ENCODE measurements at places on chromosomes 1 and 21.
A peak's percentile ranks its signal among the peaks of the same experiment; 100 is the strongest.

GRCh38 chr1:5664081-5664768, 328.0 kb downstream of the NPHP4 start:
- no peak for DNase-seq

DNA sequence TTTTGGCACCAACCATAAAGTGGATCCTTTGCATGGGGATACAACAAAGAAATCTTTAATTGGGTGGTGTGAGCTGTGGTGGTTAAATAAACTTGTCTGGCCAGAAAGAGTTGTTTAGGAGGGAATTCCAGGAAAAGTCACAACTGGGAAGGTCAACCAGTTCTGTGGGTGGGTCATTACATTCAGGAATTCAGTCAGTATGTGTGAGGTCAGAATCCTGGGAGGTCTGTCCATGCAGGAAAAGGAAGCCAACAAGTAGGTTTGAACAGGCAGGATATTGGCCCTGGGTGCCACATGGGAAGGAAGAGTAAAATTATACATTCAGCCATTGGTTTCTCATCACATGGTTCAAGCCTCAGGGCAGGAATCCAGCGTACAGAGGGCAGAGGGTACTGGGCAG, 162.3 kb upstream of the ADAMTS5 start:
- DNase-seq = no peak

GRCh38 chr1:192809307-192810252, 741 bp downstream of the RGS2 start:
- no peak for DNase-seq

DNA sequence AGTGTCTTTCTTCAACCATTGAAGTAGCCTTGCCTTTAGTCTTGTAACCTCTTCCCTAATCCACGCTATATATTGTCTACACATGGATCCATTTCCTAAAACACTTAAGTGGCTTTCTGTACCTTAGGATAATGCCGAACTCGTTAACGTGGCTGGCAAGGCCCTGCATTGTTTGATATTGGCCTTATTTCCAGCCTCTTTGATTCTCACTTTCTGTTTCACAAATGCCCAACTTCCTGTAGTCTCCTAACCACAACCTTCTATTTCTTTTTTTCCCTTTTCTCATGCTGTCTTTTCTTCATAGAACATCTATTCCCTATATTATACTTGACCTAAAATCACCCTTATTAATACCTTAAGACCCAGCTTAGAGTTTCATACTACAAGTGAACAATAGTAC, 536.0 kb downstream of the LMO4 start:
- DNase-seq = no peak

DNA sequence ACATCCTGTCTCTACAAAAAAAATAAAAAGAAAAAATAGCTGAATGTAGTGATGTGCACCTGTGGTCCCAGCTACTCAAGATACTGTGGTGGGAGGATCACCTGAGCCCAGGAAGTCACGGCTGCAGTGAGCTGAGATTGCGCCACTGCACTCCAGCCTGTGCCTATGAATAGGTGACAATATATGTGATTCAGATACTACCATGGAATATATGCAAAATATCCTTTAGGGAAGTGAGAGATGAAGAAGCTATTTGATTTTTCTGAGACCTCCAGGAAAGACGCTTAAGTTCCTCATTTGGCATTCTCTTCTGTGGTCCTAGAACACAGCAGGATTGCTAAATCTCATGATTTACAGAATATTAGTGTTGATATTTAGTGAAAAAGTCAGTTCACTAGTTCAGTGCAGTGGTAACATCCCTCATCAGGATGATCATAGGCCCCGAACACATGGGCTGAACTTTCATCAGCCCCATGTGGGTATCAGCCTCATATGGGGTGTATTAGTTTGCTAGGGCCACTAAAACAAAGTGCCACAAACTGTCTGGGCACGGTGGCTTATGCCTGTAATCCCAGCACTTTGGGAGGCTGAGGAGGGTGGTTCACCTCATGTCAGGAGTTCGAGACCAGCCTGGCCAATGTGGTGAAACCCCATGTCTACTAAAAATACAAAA, 6.0 kb upstream of the VASH2 start:
- no peak for DNase-seq

DNA sequence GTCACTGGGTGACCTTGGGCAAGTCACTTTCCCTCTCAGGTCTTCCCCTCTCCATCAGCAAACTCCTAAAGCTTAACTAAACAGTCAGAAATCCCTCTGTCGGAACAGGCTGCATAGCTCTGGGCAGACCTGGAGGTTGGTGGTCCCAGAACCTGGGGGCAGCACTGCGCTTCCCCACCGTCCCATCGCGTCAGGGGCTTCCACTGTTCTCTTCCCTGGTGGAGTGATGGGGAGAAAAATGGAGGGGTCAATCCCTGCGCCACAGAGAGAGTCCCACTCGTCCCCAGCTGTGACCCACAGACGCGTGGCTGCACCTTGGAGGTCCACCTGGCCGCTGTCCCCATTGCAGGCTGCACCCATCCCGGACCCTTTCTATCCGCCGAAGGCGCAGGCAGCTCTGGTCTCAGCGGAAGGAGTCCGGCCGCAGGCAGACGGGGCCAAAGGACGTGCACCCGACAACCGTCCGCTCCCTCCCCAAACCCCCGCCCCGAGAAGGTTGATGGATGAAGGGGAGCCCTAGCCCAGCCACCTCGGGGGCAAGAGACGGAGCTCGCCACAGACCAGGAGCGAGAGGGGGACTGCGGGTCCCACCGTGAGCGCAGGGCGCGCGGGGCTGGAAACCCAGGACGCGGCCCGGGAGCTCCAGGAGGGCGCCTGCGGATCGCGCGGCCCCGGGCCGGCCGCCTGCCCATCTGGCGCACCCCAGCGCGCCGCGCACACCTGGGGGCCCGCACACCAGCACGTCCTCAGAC, 588 bp upstream of the WNT3A start:
- no peak for DNase-seq

GRCh38 chr1:234315091-234315541, 58.1 kb upstream of the COA6 start:
- DNase-seq = peak; percentile 55

GRCh38 chr1:214719207-214719606, 116.2 kb downstream of the CENPF start:
- no peak for DNase-seq

DNA sequence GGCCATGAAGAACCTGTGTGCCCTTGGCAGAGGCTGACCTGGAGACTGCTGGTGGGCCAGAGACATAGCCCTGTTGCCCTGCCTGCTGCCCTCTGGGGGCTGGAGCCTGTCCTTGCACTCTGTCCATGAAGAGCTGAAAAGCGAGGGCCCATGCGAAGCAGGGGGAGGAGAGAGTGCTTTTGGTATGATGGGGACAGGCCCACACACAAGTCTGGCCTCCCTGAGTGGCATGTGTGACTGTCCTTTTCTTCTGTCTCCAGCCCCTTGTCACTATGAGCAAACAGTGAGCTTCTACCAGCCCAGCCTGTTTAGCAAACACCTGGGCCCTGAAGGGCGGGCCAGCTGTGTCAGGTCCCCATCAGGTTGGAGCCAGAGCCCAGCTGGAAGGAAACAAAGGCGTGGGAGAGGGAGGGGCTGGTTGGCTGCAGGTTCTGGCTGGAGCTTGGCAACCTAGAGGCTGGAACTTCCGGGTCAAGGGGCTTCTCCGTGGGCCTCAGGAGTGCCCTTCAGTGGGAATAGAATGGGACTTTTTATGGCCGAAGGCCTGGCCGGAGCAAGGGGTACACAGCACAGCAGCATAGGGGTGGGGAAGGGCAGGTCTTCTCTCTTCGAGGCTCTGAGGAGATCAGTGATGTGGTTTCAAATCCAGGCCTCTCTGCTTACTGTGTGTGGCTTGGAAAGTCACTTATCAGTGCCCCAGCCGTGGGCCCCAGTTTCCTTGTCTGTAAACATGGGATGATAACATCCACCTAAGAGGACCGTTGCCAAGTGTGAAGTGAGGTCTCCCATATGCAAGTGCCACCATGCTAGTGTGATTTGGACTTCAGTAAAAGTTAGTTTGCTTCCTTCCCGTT, 14.3 kb downstream of the QSOX1 start:
- no peak for DNase-seq

DNA sequence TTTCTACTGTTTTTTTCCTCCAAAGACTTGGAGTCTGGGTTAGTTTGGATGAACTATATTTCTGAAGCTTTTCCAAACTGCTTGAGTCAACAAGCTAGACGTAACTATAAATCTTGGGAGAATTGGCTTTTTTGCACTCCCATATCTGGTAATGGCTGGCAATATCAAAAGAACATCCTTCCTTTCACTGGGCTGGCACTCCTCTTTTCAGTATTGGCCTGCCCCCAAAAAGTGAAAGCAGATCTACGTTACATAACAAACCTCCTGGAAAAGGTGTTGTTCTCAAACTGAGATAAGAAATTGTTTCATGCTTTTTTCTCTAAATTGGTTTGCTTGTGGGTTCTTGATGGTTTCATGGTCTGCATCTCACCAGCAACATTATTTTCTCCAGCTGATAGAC, 499.3 kb downstream of the NEGR1 start:
- no peak for DNase-seq

DNA sequence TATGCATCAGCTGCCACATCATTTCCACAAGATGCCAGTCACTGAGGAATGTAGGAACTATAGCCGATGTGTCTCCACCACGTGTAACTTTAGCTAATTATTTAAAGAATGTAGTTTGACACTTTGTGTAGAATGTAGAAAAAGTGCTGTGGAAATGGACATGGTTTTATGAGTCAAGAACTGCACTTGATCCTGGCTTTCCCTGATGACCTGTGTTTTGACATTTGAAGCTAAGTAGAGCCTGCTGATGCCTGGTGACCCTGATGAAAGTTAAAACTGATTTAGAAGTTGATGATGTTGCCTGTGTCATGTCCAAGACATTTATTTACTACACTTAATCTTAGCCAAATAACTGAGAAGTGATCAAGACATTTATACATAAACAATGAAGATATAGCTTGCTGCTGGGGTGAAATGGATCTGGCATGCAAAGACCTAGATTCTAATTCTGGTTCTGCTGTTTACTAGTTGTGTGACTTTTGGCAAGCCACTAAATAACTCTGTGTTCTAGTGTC, 4.4 kb upstream of the OSBPL9 start:
- DNase-seq = no peak

DNA sequence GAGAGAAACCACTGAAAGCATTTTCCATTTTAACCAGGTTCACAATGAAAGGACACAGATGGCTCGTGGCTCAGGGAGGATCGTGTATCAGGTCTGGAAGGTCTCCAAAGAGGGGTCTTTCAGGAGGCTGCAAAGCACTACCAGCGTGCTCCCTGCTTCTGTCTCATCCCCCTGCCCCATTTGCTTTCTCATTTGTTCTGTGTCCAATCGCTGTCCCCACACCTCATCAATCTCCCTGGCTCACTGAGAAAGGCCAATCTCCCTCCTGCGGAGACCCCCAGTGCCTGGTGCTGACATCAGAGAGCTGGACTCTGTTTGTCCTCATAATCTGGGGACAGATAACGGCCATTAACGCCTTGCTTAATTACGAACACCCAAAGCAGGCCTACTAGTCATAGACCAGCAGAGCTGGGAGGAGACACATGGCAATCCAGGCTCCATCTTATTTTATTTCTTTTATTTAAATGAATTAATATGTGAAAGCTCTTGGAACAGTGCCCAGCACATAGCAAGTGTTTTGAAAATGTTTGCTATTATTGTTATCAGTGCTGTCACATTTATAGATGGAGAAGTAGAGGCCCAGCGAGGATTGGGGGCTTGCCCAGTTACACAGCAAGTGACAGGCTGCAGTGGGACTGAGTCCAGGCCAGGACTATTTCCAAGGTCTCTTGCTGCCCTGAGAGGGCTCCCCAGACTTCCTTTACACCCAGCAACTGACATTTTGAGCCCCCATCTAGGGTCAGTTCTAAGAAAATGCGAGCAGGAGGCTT, 341.0 kb upstream of the USP24 start:
- no peak for DNase-seq

DNA sequence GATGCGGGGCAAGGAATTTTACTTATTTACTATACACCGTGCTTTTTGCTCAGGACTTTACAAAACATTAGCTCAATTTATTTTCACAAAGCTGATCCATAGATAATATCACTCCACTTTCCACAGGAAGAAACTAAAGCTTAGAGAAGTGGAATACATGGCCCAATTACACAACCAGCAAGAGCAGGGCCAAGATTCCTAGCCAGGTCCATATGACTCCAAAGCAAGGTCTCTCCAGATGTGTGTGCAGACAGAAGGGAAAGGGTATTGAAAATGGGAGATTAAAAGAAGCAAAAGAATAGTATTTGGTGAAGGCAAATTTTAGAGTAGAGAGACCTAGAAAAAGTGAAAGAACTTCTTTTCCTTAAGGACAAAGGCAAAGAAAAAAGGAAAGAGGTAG, 30.4 kb downstream of the RGS8 start:
- no peak for DNase-seq

GRCh38 chr1:5099558-5099957, 445.1 kb downstream of the AJAP1 start:
- DNase-seq = no peak

DNA sequence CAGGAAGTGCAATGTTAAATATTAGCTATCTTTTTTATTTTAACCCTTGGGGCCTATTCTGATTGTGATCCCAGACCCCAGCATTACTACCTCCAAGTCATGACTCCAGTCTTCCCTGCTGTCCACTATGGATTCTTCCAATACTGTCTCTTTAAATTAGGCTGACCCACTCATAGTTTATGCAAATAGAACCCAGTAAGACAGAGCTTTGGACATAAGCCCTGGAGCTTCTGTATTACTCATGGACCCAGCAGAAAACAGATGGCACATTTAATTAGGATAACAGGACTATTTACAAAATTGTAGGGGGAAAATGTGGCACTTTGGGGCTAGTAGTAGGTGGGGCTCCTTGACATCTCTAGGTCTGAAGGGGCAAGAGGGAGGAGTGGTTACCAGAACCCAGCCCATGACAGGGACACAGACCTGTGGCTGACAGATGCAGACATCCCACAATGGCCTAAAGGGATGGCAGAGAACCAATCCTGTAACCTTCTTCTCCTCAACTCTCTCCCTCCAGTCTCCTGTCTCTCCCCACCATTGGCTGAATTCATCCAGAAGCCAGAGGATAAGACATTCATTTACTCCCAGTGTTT, 233.5 kb downstream of the OMA1 start:
- no peak for DNase-seq

Data from astrocyte of the cerebellum (primary cell).